ENCODE measurements at places on chromosomes 5 and 9. TPM values are rescaled to one million over a fixed set of nuclear protein-coding genes. Genes with fewer than 3 reads are reported as not detected.

DNA sequence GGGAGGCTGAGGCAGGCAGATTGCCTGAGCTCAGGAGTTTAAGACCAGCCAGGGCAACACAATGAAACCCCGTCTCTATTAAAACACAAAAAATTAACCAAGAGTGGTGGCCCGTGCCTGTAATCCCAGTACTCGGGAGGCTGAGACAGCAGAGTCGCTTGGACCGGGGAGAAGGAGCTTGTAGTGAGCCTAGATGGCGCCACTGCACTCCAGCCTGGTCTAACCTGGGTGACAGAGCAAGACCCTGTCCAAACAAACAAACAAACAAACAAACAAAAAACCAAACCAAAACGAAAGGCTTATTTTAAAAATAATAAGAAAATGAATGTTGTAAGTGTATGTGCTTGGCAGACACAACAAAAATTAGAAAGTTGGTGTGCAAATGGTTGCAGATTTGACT is 536.3 kb upstream of the PTPRD start:
- DNase-seq = no peak

DNA sequence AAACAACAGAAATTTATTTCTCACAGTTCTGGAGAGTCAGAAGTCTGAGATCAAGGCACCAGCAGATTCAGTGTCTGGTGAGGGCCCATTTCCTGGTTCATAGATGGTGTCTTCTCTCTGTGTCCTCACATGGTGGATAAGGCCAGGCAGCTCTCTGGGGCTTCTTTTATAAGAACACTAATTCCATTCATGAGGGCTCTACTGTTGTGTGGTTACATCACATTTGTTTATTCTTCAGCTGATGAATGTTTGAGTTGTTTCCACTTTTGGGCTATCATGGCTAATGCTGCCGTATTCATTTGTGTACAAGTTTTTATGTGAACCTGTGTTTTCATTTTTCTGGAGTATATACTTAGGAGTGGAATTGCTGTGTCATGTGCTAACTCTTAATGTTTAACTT is 35.2 kb downstream of the DDX4 start:
- DNase-seq = no peak

DNA sequence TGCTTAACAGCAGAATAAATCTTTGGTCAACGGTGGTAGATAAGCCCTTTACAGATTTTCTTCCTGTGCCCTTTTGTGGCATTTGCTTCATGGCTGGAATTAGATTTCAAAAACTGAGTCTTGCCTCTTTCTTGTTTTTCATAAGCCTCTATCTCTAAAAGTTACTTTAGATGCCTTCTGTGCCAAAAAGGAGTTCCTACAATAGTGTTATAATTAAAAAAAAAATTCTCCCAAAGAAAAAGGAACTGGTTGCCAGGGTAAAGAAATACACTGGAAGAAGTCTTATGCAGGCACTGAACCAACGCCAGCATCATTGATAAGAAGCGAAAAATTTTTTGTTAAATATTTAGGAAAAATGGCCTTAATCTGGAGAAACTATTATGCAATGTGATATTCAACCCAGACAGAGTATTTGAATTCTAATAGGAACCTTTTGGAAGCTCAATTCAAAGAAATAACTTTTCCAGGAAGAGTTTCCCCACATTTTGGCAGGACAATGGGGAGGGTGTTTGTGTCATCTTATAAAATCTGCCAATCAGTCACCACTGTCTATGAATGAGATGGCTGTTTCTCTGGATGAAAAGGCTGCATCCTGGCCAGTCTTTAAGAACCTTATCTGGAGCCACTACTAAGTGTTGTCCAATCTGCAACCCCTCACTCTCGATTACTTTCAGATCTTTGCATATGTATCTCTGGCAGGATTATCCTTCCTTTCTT is 608.1 kb downstream of the PDE4D start:
- DNase-seq = no peak

- peak; percentile 52 for DNase-seq
These were observed 37.6 kb downstream of the ELL2 start for GRCh38 chr5:95923918-95924544.

The TRIM7 gene
- total RNA-seq = 2.7 TPM

- no peak for DNase-seq
These were observed 68.5 kb downstream of the CFAP77 start for GRCh38 chr9:132478353-132479050.

DNA sequence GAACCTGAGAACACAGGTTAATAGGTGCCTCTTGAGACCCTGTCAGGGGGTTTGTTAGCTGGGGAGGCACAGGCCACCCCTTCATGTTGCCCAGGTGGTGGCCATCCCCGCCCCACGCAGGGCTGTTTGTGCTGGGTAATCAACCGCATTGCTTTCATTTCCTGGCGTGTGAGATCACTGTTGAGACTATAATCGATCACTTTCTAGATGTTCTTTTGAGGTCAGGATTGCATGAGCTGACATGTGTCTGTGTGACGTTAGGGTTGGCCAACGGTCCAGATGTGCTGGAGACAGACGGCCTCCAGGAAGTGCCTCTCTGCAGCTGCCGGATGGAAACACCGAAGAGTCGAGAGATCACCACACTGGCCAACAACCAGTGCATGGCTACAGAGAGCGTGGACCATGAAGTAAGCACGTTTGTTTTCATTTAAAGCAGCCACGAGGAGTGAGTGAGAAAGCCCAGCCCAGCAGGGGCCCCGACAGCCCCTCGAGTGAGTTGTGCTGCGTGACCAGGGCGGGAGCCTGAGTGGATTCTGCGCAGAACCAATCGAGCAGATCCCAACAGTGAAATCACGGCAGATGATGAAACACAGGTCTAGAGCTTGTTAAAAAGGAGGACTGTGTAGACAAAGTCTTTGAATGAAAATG is 115.0 kb upstream of the CACNA1B start:
- DNase-seq = no peak

The PTGDS gene
- not detected for total RNA-seq

The SOX30 gene
- total RNA-seq = not detected

DNA sequence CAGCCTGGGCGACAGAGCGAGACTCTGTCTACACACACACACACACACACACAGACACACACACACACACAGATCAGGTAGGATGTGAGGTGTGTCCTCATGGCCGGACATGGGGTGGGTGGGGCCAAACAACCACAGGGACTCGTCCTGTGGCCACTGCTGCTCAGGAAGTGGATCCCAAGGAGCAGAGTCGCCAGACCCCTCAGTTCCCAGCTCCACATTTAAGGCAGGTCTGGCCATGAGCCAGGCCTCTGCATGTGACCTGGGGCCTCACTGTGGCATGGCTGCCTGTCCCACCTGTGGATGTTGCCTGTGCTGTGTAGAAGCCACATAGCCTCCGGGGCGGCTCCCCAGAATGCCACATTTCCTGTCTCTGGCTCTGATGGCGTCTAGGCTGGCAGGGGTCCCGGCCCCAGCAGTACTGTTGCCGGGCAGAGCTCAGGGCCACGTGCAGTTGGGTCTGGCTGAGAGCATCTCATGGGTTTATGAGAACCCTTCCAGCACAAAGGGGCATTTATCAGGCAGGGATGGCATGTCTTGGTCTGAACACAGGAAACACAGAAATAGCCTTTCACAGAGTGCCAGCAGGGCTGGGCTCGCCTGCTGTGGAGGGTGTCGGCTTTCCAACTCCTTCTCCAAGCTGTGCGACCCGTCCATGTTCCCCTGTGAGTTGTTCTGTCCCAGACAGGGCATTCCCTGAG is 9.9 kb upstream of the NINJ1 start:
- DNase-seq = peak; percentile 85

The HTR1A gene
- not detected for total RNA-seq

The CD74 gene
- 325 TPM for total RNA-seq

- DNase-seq = no peak
These were observed 21.8 kb upstream of the ANKRD18A start for GRCh38 chr9:38641985-38642864.

DNA sequence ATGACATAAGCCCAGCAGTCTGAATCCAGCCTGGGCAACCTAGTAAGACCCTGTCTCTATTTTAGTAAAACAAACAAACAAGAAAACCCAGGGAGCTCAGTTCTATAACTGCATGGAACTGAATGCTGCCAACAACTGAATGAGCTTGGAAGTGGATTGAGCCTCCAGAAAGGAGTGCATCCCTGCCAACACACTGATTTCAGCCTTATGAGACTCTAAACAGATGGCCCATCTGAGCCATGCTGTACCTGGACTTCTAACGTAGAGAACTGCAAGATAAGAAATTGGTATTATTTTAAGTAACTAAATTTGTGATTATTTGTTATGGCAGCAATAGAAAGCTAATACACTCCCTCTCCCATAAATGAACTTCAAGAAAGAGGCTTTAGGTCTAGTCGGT is 150.4 kb upstream of the RAI14 start:
- no peak for DNase-seq

The SMU1 gene
- 28.6 TPM for total RNA-seq

The C9 gene
- not detected for total RNA-seq

The ZNF354B gene
- 17.0 TPM for total RNA-seq

GRCh38 chr5:37957218-37957617 is 117.4 kb upstream of the GDNF start:
- DNase-seq = no peak

DNA sequence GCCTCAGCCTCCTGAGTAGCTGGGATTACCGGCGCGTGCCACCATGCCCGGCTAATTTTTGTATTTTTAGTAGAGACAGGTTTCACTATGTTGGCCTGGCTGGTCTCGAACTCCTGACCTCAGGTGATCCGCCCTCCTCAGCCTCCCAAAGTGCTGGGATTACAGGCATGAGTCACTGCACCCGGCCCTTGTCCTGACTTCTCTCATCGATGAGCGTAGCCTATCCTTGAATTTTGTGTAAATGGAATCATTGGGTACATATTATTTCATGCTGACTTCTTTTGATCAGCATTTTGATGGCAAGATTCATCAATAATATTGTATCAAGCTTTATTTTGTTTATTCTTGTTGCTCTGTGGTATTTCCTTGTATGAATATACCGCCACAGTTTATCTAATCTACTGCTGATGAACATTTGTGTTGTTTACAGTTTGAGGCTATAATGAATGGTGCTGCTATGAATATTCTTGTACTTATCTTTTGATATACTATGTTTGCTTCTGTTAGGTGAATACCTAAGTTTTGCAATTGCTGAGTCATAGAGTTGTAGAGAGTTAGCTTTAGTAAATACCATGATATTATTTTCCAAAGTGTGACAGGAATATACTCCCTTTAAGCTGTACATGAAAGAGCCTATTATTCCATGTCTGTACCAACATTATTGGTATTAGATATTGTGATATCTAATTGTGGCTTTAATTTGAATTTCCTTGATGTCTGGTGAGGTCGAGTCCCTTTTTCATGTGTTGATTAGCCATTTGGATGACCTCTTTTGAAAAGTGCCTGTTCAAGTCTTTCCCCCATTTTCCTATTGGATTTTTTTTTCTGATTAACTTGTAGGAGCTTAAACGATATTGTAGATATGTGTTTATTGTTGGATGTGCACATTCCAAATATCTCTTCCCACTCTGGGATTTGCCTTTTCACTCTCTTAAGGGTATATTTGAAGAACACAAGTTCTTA is 107.5 kb downstream of the RGS3 start:
- no peak for DNase-seq

The PCDHGA10 gene
- 0.21 TPM for total RNA-seq

GRCh38 chr5:146647656-146648199 is 131.7 kb upstream of the GPR151 start:
- DNase-seq = no peak

The PTPN3 gene
- 3.6 TPM for total RNA-seq

The DOCK8 gene
- 121 TPM for total RNA-seq

DNA sequence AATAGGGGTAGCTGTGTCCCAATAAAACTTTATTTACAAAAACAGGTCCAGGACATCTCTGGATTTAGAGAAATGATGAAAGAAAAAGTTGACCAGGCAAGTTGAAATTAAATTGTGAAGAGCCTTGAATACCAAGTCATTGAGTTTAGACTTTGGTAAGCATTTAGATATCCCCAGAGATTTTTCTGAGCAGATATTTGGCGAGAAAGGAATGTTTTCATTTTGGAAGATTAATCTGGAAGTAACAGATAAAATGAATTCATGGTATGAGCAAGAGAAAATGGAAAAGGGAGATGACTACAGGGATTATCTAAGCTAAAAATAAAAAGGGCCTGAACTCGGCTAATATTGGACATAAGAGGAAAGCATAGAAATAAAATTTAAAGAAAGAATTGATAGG is 157.6 kb downstream of the ACTL7B start:
- no peak for DNase-seq

GRCh38 chr5:36611520-36612274 is 5.3 kb downstream of the SLC1A3 start:
- DNase-seq = no peak

The OR13C3 gene
- not detected for total RNA-seq

The NRARP gene
- 12.9 TPM for total RNA-seq

DNA sequence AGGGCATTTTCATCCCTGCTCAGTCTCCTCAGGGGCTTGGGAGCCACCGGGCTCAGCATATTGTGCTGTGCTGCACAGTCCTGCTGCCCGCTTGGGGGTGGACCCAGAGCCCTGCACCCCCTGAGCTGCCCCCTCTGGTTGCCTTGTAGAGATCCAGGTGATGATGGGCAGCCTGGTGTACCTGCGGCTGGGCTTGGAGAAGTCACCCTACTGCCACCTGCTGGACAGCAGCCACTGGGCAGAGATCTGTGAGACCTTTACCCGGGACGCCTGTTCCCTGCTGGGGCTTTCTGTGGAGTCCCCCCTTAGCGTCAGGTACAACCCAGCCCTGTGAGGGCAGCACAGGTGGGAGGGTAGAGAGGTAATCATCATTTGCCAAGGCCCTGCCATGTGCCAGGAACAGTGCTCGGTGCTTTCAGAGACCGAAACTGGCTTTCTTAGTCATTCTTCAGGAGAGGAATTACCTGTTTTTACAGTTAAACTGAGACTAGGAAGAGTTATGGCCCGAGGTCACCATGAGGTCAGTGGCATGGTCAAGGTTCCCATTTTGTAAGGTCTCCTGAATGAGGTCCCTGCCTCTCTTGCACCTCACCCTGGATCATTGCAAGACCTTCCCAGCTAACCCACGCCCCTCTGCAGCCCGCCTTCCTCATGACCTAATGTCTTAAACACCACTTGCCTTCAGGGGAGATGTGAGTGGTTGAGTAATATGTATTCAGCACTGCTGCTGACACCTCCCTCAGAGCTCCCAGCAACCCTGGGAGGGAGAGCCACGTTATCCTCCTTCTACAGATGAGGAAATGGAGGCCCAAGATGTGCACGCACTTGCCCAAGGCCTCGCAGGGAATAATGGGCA is 7.5 kb downstream of the NHP2 start:
- peak; percentile 91 for DNase-seq

DNA sequence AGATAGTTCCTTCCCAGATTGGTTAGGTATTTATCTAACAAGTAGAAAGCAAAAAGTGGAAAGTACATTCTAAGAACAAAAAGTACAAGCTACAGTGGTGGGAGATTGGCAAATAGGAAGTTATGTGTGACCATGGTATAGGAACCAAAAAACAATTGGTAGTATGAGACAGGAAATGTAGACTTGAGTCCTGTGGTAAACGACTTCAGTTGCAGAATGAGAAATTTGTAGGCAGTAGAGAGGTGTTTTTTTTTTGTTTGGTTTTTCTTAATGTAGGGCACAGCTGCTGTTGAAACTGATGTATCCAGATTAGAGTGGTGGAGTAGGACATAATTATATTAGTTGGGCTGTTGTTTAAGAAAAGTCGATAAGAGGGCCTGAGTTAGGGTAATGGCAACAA is 72.0 kb downstream of the CCNH start:
- peak; percentile 69 for DNase-seq

- DNase-seq = no peak
These were observed 3.0 kb upstream of the DPYSL3 start for GRCh38 chr5:147512659-147513379.

GRCh38 chr9:136738960-136739359 is 3.8 kb downstream of the LCN10 start:
- no peak for DNase-seq

The PPP2R2B gene
- 0.12 TPM for total RNA-seq

- DNase-seq = no peak
These were observed 406.5 kb upstream of the EDIL3 start for GRCh38 chr5:84791138-84791537.

The ITGA1 gene
- 1.6 TPM for total RNA-seq

GRCh38 chr5:67746103-67746502 is 469.5 kb upstream of the PIK3R1 start:
- no peak for DNase-seq

All from activated CD4-positive, alpha-beta T cell treated with anti-CD3 and anti-CD28 coated beads, Interleukin-2, amount 10 ng/mL, durations not matched to agents 24 days and 14 days (primary cell).